ENCODE measurements at places on chromosomes 3 and 15.

- DNase-seq, result no peak
Measured at GRCh38 chr3:97692389-97692788, 72.2 kb upstream of the ARL6 start.

DNA sequence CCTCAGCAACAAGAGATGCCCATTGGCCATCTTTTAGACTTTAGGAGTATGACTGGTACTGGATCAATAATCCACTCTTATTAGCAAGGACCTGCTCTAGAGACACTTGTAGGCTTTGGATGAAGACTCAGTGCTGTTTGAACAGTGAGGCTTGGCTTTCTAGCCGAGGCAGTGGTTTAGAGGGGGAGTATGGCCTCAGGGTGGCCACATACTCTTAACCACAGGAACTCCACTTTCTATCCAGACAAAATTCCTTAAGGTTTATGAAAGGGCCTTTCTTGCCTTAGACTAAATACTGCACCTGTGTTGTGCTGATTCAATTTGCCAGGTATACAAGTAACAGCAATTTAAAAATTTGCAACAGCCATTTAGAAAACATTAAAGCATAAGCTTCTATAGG lies 1046.3 kb downstream of the DIPK2A start:
- no peak for DNase-seq

GRCh38 chr15:87618203-87618725 lies 638.3 kb downstream of the NTRK3 start:
- DNase-seq, result no peak

DNA sequence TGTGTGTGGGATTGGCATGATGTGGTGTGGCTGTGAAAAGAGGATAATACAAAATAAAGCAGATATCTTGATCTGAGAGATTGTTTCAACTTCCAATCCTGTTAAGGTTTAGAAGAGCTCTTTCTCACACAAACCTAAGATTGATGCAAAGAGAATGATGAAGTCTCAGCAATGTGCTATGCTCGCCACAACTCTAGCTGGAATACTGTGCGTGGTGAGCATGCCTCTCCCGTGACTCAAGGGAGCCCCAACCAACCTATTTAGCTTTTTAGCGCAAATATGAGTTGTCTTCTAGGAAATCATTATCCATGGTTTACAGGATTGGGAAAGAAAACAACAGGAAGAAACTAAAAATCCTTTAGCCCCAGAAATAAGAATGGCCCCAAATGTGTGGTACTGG lies 28.5 kb downstream of the BTLA start:
- DNase-seq, result no peak

- no peak for DNase-seq
Measured at GRCh38 chr15:100338971-100339444, 2.8 kb downstream of the ADAMTS17 start.

DNA sequence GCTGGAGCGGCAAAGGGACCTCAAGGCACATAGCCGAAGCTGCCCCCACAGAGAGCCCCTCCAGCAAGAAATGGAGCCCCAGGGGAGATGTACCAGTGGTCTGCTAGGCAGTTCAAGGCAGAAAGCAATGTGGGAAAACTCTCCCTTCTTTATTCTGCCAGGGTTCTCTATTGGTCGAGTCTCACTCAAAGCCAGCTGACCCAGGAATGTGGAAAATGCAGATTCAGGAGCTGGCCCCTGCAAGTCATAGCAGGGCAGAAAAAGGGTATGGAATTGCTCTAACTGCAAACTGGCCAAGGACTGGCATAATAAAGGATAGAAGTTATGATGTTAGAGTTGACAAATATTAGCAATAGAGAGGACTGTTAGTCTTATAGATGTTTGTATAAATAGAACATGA lies 4.0 kb upstream of the TOPAZ1 start:
- no peak for DNase-seq

GRCh38 chr15:65057549-65057940 lies 10.2 kb downstream of the RASL12 start:
- DNase-seq, result no peak

- DNase-seq, result no peak
Measured at GRCh38 chr15:64562003-64562640, 101.7 kb downstream of the ZNF609 start.
